Heart left ventricle (tissue), 16 donors: ENCODE measurements at places on chromosomes 5 and 9. TPM values are rescaled to one million over a fixed set of nuclear protein-coding genes. Genes with fewer than 3 reads are reported as not detected.

Gene ANKRD20A1
- 3.0 TPM for polyA plus RNA-seq

DNA sequence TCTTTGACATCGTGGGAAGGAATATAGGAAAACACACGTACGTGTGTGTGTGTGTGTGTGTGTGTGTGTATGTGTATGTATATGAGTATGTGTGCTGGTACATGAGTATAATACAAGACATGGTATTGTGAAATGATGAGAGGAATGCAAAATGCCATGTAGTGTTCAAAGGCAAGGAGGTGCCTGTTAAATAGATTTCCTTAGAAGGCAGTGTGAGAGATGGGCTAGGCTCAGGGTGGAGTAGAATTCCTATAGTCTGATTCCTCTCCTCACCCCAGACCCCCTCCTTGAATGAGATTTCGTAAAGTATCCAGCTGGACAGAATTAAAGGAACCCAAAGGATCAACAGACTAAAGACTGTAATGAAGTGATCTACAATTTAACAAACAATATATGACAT lies 11.1 kb downstream of the GPR21 start:
- H3K27ac ChIP-seq: no peak overlapping the region
- H3K36me3 ChIP-seq: no peaks in the 10 kb centered on the region
- DNase-seq: no peak
- H3K27me3 ChIP-seq: no peaks in the 10 kb centered on the region
- peaks cover 17% of the 10 kb centered on the region for H3K4me1 ChIP-seq

DNA sequence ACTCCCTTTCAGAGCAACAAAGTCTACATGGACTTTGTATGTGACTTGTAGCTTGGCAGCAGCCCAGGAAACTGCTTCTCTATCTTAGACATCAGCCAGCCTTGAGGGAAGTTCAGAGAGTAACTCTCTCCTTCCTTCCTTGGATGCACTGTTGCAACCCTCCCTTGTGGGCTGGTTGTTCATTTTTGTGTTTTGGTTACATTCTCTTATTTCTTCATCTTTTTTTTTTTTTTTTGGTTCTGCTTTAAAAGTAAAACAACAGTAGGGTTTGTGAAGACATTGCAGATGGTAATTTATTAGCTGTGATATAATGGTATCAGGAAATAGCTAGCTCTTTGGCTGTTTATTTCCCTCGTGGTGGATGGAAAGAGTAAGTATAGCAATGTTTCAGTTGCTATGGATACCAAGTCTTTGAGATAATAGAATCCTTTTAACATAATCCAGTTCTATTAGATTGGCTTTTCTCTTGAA lies 97.9 kb upstream of the MAMDC2 start:
- DNase-seq: peak; percentile 23
- H3K36me3 ChIP-seq: no peaks in the 10 kb centered on the region
- H3K27ac ChIP-seq: no peak overlapping the region

Gene KIF12
- not detected for polyA plus RNA-seq

- H3K27me3 ChIP-seq: no peaks in the 10 kb centered on the region
- no peaks in the 10 kb centered on the region for H3K36me3 ChIP-seq
- no peak overlapping the region for H3K4me3 ChIP-seq
- H3K4me1 ChIP-seq: no peaks in the 10 kb centered on the region
- H3K27ac ChIP-seq: no peak overlapping the region
Observed at GRCh38 chr9:129375845-129376244, 197.8 kb upstream of the IER5L start.

- H3K4me3 ChIP-seq: no peak overlapping the region
- DNase-seq: no peak
- H3K36me3 ChIP-seq: no peaks in the 10 kb centered on the region
- H3K4me1 ChIP-seq: no peaks in the 10 kb centered on the region
Observed at GRCh38 chr9:91972711-91973110, 22.7 kb upstream of the ROR2 start.

Gene CDC25C
- polyA plus RNA-seq: not detected

GRCh38 chr5:149680810-149681221 lies 49.3 kb upstream of the PPARGC1B start:
- H3K27me3 ChIP-seq: no peaks in the 10 kb centered on the region
- H3K4me1 ChIP-seq: peaks cover 31% of the 10 kb centered on the region
- H3K27ac ChIP-seq: peak overlapping the region; percentile 89

DNA sequence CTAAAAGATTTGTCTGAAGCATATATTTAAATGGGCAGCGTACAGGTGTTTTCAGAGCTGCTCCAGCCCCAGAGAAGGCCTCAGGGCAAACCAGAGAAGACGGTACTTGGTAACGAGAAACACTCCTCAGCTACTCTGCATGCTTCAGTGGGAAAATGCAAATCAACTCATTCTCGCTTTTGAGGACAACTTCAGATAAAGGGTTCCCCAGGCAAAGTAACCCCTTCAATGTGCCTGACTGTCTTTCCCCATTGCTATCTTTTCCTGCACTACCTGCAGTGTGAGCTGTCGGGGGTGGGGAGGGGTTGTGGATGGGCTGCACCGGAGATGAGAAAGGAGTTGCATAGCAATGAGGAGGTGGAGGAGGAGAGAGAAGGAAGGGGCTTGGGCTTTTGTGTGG lies 339.7 kb upstream of the CLINT1 start:
- no peaks in the 10 kb centered on the region for H3K27me3 ChIP-seq
- no peak overlapping the region for H3K27ac ChIP-seq
- H3K36me3 ChIP-seq: no peaks in the 10 kb centered on the region
- DNase-seq: no peak
- no peak overlapping the region for H3K4me3 ChIP-seq
- H3K4me1 ChIP-seq: peaks cover 6% of the 10 kb centered on the region

- H3K27me3 ChIP-seq: no peaks in the 10 kb centered on the region
- H3K4me1 ChIP-seq: no peaks in the 10 kb centered on the region
- no peak overlapping the region for H3K27ac ChIP-seq
- no peaks in the 10 kb centered on the region for H3K36me3 ChIP-seq
- DNase-seq: no peak
Observed at GRCh38 chr5:152861231-152861630, 456.2 kb upstream of the NMUR2 start.

GRCh38 chr5:31888564-31888963 lies 249.6 kb downstream of the PDZD2 start:
- H3K4me1 ChIP-seq: no peaks in the 10 kb centered on the region
- H3K4me3 ChIP-seq: no peak overlapping the region
- no peaks in the 10 kb centered on the region for H3K36me3 ChIP-seq
- no peak for DNase-seq
- no peaks in the 10 kb centered on the region for H3K27me3 ChIP-seq

GRCh38 chr5:72478276-72478675 lies 28.9 kb downstream of the ZNF366 start:
- H3K27me3 ChIP-seq: no peaks in the 10 kb centered on the region
- H3K36me3 ChIP-seq: no peaks in the 10 kb centered on the region
- DNase-seq: no peak
- H3K27ac ChIP-seq: peak overlapping the region; percentile 1
- no peak overlapping the region for H3K4me3 ChIP-seq

Gene ITGA2
- polyA plus RNA-seq: 0.23 TPM

Gene CCL28
- polyA plus RNA-seq: 0.30 TPM

Gene ADAMTS13
- 5.8 TPM for polyA plus RNA-seq
